ENCODE measurements at places on chromosomes 2 and 18.

DNA sequence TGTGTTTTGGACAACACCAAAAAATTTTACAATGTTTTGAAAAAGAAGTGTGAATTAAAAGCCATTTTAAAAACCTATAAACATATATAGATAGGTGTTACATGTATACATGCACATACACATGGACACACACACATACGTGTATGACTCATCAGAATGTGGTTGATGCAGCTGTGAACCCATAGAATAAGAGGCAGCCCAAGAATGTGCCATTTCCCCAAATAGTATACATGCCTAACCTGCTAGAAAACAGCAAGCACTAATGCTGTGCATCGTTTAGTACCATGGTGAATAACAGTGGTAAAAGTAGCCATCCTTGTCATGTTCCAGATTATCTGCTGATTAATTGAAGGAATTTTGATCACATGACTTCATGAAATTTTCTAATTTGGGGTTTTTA, 149.0 kb downstream of the DSEL start:
- DNase-seq, result no peak

GRCh38 chr2:101339266-101339880, 30.9 kb upstream of the RNF149 start:
- peak; percentile 43 for DNase-seq

GRCh38 chr2:18651842-18652774, 62.7 kb upstream of the NT5C1B start:
- no peak for DNase-seq

GRCh38 chr18:79410171-79410641, 14.5 kb downstream of the NFATC1 start:
- no peak for DNase-seq

- DNase-seq, result no peak
These were observed 82.6 kb upstream of the TANK start for GRCh38 chr2:161077367-161078210.

Data from GM23338 (cell line).